ENCODE measurements at places on chromosomes 12 and 14.
A peak's percentile ranks its signal among the peaks of the same experiment; 100 is the strongest.

DNA sequence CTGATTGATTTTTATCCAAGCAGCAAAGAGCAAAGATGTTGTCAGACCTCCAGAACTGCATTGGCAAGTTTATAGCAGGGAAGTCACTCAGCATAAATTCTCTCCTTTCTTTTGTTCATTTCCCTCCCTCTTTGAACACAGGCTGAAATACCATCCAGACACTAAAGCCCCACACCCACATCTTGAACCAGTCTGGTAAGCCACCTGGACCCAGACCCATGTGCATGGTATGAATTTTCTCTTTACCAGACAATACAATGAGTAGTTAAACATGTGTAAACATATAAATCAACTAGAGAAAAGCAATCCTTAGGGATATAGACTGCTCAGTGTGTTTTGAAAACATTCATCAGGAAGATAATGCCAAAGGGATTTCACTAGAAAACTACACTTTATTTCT lies 488.3 kb upstream of the FLRT2 start:
- no peak for DNase-seq

- DNase-seq, result no peak
Observed at GRCh38 chr12:106982229-106982628, 4.7 kb downstream of the MTERF2 start.

DNA sequence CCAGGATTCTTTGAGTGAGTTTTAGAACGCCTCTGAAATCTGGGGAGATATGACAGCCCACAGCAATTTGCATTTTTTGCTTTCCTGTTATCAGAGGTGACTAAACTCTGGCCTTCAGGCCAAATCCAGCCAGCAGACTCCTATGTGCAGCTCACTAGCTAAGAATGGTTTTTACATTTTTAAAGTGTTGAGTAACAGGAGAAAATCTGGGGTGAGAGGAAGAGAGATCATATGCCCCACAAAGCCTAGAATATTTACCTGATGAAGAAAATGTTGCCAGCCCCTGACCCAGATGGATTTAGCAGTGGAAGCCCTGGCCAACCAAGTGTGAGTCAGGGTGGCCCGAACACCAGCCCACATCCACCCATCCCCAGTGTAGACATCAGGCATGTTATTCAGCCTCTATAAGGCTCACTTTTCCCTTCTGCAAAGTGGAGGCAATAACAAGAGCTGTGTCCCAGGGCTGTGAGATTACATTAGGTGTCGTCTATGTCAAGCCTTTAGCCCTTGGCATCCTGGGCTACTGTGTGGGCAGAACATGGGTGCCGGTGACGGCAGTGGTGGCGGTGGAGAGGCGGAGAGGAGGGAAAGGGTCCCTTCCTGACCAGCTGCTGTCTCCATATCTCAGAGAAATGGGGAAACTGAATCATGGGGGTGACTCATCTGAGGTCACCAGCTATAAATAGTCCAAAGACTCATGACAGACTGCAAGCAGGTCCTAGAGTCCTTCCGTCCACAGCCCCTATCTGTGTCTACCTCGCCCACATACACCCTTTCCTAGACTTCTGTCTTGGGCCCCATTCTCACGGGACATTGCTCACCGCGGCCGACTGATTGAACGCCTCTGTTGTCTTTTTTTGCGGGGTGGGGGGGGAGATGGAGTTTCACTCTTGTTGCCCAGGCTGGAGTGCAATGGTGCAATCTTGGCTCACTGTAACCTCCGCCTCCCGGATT lies 32.6 kb upstream of the CD9 start:
- peak; percentile 63 for DNase-seq

DNA sequence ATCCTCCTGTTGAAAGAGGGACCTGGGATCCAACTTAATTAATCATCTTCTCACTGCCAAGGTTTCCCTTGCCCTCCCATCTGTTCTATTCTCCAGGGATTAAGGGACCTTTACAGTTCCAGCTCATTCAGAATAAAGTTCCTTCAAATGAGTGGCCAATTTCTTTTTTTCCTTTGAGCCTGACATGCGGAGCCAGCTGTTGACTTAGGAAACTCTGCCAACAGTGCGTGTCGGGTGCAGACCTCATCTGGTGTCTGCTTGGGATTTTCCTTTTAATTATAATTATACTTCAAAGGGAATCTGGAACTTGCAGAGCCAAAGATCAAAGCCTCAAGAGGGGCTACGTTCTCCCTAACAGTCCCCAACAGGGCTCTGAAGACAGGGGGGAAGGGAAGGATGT lies 64.8 kb downstream of the CCDC60 start:
- DNase-seq, result no peak

DNA sequence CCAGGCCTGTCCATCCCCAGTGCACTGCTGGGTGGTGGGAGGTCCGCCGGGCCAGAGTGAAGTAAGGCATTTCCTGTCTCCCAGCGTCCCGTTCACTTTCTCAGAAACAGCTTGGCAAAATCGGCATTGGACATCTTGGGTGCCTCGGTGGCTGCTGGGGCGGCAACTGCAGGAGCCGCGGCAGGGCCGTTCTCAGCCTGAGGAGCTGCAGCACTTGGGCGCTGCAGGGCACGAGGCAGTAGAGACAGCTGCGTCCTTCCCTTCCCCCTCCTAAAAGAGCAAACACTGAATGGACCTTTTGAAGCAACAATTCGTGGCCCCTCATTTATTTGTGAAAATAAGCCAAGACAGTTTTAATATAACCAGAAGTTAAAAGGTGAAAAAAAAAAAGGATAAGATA lies 8.3 kb downstream of the FICD start:
- no peak for DNase-seq

DNA sequence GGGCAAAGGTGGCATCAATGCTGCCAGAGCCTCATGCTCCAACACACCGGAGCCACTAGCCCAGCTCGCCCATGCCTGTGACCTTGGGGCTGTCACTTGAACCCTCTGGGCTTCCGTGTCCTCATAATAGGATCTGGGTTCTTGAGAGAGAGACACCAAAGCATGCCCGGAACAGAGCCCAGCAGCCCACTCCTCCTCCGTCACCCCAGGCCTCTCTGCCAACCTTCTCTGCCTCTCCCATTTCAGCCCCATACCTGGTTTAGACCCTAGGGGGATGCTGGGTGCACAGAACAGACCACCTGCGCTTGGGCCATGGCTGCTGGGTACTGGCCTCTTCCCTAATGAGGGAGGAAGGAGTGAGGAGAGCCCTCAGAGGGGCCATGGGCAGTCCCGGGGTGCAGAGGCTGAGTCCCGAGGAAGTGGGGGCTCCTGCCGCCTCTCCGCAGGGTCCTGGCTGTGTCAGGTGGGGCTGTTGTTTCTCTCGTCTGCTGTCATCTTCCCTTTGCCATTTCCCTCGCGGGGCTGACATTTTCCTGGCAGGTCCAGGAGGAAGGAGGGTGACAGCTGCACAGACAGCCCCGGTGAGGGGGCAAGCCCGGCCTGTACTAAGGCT lies 172.4 kb upstream of the RTL1 start:
- DNase-seq, result no peak

GRCh38 chr12:117521867-117522266 lies 160.4 kb upstream of the NOS1 start:
- DNase-seq, result no peak

GRCh38 chr14:63045612-63046320 lies 508 bp upstream of the KCNH5 start:
- no peak for DNase-seq

GRCh38 chr14:99330316-99331240 lies 58.6 kb upstream of the BCL11B start:
- DNase-seq, result no peak

GRCh38 chr12:39272871-39273655 lies 169.9 kb downstream of the KIF21A start:
- no peak for DNase-seq

- DNase-seq, result no peak
Observed at GRCh38 chr14:100674897-100675619, 51.6 kb upstream of the DLK1 start.

GRCh38 chr12:89230376-89231315 lies 121.7 kb downstream of the DUSP6 start:
- DNase-seq, result no peak

DNA sequence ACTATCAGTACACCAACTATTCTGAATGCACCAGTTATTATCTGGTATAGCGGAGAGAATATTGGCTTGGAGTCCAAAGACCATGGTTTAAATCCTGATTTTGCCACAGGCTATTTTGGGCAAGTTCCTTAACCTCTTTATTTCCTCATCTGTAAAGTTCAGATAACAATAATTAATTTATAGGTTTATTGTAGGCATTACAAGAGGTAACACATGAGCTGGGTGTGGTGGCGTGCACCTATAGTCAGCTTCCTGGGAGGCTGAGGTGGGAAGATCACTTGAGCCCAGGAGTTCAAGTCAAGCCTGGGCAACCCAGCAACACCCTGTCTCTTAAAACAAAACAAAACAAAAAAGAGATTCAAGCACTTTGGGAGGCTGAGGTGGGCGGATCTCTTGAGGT lies 23.1 kb downstream of the PHLDA1 start:
- no peak for DNase-seq

- no peak for DNase-seq
Observed at GRCh38 chr12:93982771-93983315, 165.5 kb upstream of the PLXNC1 start.

GRCh38 chr12:114218136-114218535 lies 187.8 kb downstream of the TBX5 start:
- DNase-seq, result no peak

DNA sequence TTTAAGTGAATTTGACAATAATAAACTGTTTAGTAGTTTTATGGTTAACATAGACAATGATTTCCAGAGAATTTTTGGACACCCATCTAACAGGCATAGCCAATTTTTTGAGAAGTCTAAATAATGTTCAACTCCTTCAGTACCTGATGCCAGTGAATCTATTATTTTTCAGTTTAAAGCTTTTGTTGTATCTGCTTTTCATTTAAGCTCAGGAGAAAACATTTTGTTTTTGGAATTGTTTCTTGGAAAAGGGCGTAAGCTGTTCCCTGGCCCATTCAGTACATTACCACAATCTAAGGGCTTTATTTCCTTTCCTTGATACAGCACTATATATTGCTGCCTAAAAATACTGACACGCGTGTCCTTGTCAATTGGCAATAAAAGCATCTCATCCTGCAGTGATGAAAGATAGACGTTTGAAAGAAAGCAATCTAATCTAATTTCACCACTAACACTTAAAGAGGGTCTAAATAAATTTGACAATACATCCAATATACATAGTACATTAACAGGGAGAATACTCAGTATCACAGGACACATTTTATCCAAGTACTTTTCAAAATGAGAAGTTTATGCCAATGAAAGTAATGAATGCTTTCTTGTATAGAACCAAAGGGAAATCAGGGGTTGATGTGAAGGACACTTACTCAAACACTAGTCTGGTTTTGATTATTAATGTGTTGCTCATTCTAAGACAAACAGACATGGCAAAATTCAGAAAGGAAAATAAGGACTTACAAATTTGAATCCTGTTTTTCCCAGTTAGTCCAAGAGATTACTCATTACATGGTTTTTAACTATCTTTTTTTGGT lies 104.2 kb upstream of the LGR5 start:
- no peak for DNase-seq

GRCh38 chr12:10559244-10559643 lies 53.6 kb downstream of the EIF2S3B start:
- DNase-seq, result no peak

DNA sequence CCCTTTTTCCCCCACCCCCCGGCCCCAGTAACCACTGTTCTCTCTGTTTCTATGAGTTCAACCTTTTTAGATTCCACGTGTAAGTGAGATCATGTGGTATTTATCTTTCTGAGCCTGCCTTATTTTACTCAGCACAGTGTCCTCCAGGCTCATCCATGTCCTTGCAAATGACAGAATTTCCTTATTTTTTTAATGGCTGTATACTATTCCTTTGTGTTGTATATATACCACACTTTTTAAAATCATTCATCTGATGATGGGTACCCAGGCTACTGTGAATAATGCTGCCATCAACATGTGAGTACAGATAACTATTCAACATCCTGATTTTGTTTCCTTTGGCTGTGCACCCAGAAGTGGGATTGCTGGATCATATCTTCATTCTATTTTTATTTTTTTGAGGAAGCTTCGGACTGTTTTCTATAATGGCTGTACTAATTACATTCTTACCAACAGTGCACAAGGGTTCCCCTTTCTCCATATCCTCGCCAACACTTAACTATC lies 54.7 kb downstream of the DDX51 start:
- no peak for DNase-seq

DNA sequence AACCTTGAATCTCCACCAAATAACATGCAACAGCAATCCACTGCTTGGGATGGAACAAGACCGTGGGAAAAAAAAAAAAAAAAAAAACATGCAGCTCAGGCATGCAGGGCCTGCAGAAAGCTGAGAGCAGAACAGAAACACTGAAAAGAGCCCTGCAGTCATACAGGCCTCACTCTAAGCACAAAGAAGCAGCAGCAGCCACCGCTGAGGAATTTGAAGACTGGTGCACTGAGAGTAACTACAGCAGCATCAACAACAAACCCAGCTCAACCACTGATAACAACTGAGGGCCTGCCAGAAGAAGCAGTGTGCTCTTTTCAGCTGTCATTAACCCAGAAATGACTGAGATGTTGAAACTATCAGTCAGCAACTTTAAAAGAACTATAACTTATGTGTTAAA lies 354.7 kb upstream of the TMTC1 start:
- DNase-seq, result no peak

DNA sequence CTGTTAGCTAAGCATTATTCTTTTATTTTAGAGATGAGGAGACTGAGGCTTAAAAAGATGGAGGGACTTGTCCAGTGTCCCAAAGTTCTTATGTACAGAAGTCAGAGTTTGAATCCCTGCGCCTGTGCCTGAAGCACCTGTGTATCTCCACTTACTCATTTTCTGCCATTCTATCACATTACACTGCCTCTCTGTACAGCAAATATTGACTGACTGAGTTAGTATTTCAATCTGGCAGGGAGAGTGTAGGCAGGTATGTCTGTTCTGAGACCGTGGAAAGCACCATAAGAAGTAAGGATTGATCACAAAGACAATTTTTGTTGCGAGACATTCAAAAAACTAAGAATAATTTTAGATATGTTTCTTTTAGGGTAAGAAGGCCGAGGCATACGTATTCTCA lies 162.7 kb downstream of the KITLG start:
- no peak for DNase-seq

DNA sequence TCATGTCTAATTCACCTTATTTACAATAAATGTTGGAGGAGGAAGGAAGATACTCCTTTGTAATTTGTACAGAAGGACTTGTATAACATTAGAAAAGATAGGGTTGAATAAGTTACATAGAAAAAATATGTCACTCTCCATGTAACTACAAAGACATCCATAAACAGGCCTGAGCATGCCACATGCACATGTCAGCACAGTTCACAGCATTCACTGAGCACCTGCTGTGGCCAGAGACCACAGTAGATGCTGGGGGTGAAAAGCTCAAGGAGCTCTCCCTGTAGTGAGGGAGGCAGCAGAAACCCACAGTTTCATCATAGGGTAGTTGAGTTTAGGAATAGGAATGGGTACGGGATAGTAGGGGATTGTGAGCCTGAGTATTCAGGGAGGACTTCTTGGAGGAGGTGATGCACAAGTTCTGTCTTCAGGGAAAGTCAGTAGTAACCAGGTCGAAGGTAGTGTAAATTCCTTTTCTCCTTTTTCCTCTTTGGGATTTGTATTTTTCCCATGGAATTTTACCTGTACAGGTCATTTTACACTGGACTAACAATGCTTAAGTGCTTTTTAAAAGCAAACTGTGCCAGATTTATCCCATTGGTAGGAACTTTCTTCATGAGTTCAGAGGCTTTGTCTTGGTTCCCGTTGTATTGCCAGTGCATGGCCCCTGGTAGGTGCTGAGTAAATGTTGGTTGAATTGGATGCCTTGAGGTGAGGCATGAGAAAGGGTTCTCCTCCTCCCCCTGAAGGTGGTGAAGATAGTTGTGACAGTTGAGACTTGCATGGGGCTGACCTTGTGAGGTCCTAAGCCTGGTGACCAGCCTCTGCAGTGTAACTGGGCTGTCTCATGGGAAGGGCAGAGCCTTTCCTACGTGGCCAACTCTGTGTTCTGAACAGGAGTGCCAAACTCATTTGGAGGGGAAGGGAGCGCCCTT lies 20.2 kb downstream of the PRKCH start:
- no peak for DNase-seq

Data from GM12864 (cell line).